AG09309 (cell line): ENCODE measurements at places on chromosomes 16 and 17.
A peak's percentile ranks its signal among the peaks of the same experiment; 100 is the strongest.

GRCh38 chr16:70508752-70509151 lies 14.6 kb downstream of the COG4 start:
- DNase-seq: no peak

DNA sequence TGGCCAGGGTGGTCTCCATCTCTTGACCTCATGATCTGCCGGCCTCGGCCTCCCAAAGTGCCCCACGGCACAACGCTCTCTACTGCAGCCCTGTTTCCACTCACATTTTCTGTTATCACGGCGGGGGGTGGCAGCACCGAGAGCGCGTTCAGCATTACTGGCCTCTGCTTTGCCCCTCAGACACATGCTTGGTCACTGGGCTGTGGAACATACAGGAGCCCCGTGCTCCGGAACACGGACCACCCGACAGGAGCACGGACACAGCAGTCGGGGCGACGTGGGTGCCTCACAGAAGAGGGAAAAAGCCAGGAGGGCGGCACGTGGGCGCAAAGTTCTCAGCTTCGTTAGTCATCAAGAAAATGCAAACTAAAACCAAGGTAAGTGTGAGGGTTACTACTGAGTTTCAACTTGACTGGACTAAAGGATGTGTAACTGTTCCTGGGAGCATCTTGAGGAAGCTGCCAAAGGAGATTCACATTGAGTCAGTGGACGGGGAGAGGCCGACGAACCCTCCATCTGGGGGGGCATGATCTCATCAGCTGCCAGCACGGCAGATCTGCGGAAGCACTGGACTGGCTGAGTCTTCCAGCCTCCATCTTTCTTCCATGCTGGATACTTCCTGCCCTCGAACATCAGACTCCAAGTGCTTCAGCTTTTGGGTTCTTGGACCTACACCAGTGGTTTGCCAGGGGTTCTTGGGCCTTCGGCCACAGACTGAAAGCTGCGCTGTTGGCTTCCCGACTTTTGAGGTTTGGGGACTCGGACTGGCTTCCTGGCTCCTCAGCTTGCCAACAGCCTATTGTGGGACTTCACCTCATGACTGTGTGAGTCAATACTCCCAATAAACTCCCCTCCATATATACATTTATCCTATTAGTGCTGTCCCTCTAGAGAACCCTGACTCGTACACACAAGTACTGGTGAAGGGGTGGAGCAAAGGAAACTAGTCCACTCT lies 106.8 kb downstream of the ZNF778 start:
- no peak for DNase-seq

GRCh38 chr16:71369494-71369893 lies 11.0 kb downstream of the CALB2 start:
- DNase-seq: no peak

DNA sequence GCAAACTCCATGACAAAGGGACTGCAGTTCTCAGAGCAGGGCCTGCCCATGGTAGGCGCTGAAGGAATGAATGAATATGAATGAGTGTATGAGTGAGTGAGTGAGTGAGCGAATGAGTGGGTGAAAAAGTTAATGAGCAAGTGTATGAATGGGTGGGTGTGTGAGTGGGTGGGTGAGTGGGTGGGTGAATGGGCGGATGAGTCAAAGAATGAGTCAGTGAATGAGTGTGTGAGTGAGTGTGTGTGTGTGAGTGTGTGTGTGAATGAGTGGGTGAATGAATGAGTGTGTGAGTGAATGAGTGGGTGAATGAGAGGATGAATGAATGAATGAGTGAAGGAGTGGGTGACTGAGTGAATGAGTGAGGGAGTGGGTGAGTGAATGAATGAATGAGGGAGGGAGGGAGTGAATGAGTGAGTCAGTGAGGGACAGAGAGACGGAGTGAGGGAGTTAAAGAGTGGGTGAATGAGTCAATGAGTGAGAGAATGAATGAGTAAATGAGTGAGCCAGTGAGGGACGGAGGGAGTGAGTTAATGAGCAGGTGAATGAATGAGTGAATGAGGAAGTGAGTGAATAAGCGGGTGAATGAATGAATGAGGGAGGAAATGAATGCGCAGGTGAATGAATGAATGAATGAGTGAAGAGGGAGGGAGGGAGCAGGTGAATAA lies 11.1 kb upstream of the CHMP6 start:
- no peak for DNase-seq

GRCh38 chr17:35081638-35082037 lies 18.1 kb upstream of the RFFL start:
- no peak for DNase-seq

- no peak for DNase-seq
Measured at GRCh38 chr16:85563034-85563433, 50.1 kb upstream of the GSE1 start.

GRCh38 chr17:34567691-34568465 lies 11.5 kb upstream of the TMEM132E start:
- DNase-seq: no peak

DNA sequence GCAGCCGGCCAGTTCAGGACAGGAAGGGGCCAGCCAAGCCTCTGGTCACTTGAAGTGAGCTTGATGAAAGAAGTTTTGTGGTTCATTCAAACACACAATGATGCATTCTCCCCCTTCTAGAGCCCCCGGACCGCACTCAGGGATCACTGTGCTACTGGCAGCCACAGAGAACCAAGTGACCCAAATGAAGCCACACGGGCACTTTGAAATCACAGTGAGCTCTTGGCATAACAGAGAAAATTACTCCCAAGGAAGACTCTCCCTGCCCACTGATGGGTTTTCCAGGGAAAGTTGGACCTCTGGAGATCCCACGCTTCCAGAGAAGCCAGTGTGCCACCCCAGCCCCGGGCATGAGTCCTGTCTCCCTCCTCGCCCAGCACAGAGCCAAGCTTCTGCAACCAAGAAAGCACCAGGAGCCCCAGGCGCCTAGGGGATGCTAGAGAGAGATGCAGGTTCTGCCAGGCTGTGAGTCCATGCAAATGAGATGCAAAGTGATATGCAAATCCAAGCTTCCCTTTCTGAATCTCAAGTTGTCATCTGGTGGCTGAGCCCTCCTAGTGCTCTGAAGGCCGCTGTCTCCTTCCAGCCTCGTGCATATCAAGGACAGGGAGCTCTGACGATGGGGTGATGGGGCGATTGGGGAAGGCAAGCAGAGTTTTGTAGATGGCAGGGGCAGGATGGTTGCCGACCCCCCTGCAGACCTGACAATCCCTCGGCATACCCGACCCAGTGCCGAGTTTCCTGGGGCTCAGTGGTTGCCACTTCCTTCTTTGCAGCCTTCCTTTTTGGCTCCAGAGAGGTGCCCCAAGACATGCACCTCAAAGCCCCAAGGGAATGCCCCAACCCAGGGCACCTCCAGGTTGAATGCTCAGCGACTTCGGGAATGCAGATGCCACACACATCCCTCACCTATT lies 59.7 kb upstream of the TNRC6C start:
- no peak for DNase-seq

- DNase-seq: no peak
Measured at GRCh38 chr16:30604316-30604947, 5.8 kb downstream of the ZNF689 start.

DNA sequence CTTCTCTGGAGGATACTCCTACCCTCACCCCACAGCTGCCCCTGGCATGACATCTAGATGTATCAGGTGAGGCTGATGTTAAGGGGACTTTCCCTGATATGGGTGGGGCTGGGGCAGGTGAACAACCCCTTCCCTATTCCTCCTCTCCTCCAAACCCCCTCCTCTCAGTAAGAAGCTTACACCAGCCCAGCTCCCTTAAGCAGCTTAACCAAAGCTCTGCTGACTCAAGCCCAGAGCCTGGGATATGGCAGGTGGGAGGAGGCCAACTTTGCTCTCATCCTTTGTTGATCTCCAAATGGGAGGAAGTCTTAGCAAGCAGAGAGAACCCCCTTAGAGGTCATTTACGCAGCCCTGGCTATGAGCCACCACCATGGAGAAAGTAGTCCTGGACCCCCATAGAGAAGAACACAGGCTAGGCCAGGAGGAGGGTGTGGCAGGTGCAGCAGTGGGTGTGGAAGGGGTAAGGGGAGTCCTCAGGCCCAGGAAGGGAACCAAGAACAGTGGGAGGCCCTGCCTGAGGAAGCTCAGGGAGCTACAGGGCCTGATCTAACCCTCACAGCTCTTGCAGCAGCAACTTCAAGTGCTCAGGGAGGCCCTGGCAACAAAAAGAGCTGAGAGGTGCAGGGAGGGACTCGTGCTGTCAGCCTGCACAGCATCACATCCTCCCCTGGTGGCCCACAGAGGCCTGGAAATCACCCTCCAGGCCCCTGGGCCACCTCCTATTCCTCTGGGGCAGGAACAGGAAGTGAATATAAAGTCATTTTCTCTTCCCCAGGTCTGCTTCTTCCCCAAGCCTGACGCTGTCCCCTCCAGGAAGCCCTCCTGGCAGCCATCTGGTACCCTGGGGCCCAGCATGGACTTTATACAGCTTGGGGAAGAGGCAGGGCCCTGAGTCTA lies 2.9 kb downstream of the UNC119 start:
- DNase-seq: no peak

DNA sequence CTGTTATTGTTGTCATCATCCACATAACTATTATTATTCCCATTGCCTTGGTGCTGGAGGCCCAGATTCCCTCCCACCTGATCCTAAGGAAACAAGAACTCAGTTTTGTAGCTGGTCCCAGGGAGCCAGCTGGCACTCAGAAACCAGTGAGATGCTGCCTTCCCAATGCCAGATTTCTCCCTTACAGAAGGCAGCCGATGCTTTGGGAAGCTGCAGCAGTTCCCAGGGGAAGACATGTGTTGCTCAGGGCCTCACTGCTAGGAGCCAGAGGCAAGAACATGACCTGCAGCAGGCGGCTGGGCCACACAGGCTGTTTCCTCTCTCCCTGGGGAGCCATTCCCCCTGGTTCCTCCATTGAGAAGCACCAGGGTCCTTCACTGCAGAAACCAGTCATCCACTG lies 59.9 kb upstream of the GRIN2A start:
- no peak for DNase-seq

- no peak for DNase-seq
Measured at GRCh38 chr16:87182759-87183158, 134.4 kb downstream of the C16orf95 start.

DNA sequence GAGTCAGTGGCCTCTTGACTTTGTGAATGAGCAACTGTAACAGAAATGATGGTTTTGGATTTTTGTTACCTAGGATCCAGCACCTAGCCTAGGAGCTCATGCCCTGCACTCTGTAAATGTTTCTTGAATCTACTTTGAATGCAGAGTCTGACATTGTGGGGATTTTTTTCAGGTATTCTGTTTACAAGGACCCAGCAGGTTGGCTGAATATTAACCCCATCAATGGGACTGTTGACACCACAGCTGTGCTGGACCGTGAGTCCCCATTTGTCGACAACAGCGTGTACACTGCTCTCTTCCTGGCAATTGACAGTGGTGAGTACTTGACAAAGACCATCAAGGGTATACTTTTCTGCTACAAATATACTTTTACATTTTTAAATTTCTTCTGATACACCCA lies 59.8 kb upstream of the HSBP1 start:
- no peak for DNase-seq

- no peak for DNase-seq
Measured at GRCh38 chr17:50468304-50469207, at the start of gene CHAD. Gene CHAD, minus strand, starts transcription at chr17:50468880. Its CDS starts 67 bp downstream, at chr17:50468813.

GRCh38 chr17:59328601-59329000 lies 2.9 kb upstream of the YPEL2 start:
- no peak for DNase-seq

DNA sequence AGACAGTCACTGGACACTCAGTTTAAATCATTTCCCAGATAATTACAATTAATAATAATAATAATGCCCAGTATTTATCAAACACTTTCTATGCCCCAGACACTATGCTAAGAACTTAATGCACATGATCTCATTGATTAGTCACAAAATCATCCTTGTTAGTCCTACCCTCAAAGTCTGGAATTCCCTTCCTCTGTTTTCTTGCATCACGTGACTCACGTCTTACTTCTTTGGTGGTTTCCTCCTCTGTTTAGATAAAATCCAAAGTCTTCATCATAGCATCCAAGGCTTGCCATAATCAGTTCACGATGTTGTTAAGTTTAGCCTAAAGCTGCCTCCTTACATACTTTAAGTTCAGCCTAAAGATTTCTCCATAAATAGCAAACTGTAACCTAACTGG lies 471.9 kb downstream of the PMP22 start:
- peak; percentile 33 for DNase-seq

DNA sequence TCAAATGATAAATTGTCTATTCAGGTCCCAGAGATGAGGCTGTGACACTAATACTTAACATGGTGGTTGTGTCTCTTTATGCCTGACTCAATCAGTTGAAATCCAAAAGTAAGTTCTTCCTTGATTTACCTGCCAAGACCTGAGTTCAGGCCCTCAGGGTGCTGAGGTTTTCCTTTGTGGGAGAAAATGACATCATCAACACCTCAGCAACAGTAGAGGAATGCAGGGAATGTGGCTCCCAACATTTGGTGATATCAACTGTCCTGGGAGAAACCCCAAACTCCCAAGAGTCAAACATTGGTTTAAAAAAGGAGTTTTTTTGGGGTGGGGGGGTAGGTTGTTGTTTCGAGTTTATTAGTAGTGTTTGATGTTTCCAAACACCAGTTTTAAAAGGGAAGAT lies 14.7 kb downstream of the RNF43 start:
- no peak for DNase-seq

GRCh38 chr17:81245665-81246342 lies 6.7 kb downstream of the NDUFAF8 start:
- no peak for DNase-seq

DNA sequence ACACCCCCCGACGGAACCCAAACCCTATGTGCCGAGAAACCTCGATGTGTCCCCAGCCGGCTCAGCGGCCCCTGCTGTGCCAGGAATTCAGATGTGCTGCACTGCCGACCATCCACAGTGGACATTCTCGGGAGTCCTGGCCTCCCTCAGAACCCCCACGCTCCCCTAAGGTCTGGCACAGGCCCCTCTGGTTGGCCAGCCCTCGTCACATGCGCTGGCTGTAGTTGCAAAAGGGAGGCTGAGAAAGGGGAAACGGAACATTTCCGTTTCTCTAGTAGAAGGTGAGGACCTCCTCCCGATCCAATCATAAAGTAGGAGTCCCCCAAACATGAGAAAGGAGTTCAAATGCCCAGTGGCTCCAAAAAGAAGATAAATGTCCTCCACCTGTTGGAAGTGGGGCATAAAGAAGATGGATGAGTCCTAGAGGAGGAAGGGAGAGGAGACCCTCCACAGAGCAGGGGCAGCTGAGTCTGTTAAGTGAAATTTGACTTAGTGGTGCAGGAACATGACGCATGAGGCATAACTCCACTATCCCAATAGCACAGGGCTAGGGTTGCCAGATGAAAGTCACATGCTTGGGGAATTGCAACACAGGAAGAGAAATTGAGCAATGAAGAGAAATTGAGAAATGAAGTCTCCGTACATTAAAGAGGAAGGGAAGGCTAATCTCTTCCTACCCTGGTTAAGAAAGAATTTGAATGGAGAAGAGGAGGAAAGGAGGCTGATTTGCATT lies 49.3 kb upstream of the WSB1 start:
- peak; percentile 92 for DNase-seq

DNA sequence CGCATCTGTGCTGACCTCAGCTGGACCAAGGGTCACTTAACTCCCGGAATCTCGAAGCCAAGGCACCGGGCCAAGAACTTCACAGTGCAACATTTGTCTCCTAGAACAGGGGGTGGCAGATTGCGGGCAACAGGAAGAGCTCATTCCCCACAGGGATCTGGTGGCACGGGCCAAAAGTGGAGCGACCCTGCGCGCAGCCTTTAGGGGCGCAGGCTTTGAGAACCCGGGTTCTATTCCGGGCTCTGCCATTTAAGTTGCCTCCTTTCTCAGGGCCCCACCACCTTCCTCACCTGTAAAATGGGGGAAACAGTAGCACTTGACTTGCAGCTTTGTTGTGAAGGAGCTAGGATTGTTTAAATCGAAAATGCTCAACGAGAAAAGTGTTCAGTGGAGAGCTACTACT lies 651 bp downstream of the SHMT1 start:
- DNase-seq: no peak
